ENCODE measurements at places on chromosomes 2 and 18.

GRCh38 chr2:56687169-56687568 is 503.4 kb downstream of the CCDC85A start:
- no peak for DNase-seq

- no peak for DNase-seq
Observed at GRCh38 chr2:45533771-45534170, 77.3 kb downstream of the SRBD1 start.

GRCh38 chr2:109467701-109468100 is 146.1 kb downstream of the SEPTIN10 start:
- DNase-seq, result no peak

- DNase-seq, result no peak
Observed at GRCh38 chr2:71003396-71003795, 8.7 kb upstream of the TEX261 start.

GRCh38 chr2:241351640-241352031 is 4.4 kb upstream of the FARP2 start:
- no peak for DNase-seq

GRCh38 chr2:19861813-19862212 is 40.0 kb downstream of the TTC32 start:
- DNase-seq, result no peak

DNA sequence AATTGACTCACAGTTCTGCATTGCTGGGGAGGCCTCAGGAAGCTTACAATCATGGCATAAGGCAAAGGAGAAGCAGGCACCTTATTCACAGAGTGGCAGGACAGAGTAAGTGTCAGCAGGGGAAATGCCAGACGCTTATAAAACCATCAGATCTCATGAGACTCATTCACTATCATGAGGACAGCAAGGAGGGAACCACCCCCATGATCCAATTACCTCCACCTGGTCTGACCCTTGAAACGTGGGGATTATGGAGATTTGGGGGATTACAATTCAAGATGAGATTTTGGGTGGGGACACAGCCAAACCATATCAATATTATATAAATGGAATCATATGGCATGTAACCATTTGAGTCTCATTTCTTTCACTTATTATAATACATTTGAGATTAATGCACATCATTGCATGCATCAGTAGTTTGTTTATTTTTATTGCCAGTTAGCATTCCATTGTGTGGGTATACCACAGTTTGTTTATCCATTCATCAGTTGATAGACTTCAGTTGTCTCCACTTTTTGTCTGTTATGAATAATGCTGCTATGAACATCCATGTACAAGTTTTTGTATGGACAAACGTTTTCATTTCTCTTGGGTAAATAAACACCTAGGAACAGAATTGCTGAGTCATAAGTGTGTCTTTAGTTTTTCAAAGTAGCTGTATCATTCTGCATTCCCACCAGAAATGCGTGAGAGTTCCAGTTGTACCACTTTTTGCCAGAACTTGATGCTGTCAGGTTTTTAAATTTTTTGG is 5.8 kb upstream of the SRBD1 start:
- no peak for DNase-seq

GRCh38 chr18:47246027-47246971 is 5.2 kb downstream of the SKOR2 start:
- no peak for DNase-seq

GRCh38 chr2:179240481-179241451 is 23.9 kb downstream of the SESTD1 start:
- DNase-seq, result no peak

GRCh38 chr2:201891676-201892075 is 85.3 kb downstream of the CDK15 start:
- no peak for DNase-seq

GRCh38 chr2:26757873-26758789 is 6.0 kb upstream of the SLC35F6 start:
- no peak for DNase-seq

GRCh38 chr2:143255899-143256298 is 126.7 kb downstream of the ARHGAP15 start:
- DNase-seq, result no peak

GRCh38 chr2:106708209-106708608 is 177.8 kb downstream of the ST6GAL2 start:
- DNase-seq, result no peak

GRCh38 chr2:203897544-203897943 is 30.0 kb downstream of the CTLA4 start:
- no peak for DNase-seq

- DNase-seq, result no peak
Observed at GRCh38 chr18:26741048-26741447, 124.5 kb downstream of the AQP4 start.

DNA sequence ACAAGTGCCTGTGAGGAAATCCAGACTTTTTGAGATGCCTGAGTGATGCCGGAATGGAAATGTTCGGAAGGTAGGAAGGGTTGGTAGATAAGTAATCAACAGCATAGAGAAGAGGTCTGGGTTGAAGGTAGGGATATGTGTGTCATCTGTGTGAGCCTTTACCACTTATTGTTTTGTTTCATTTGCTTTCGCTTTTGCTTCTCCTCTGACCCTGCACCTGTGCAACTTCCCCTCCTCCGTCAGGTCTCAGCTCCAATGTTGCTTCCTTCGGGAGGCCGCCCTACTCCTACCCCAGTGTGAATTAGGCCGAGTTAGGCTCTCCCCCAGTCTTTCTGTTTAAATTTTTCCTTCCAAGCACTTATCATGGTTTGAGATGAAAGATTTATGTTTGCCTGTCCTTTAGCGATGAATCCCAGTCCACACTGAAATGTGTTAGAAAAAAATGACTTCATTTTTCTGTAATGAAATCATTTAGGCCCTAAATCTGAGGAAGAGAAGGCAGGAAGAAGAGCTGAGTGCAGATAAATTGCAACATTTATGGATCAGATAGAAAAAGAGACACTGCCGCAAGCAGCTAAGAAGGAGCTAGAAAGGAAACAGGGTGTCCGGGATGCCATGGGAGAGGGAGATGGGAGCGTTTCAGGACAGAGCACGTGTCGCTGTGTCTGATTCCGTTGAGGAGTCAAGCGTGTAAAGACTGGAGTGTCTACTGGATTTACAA is 139.6 kb upstream of the PELI1 start:
- no peak for DNase-seq

- no peak for DNase-seq
Observed at GRCh38 chr2:40004336-40004735, 225.3 kb upstream of the THUMPD2 start.

GRCh38 chr2:145324748-145325147 is 804.8 kb upstream of the ZEB2 start:
- no peak for DNase-seq
